ENCODE measurements at places on chromosomes 3 and 15. TPM values are rescaled to one million over a fixed set of nuclear protein-coding genes. Genes with fewer than 3 reads are reported as not detected.

- no peak for DNase-seq
These were observed 62.0 kb downstream of the ZNF445 start for GRCh38 chr3:44415421-44415820.

GRCh38 chr3:123618768-123619484, 34.1 kb upstream of the HACD2 start:
- no peak for DNase-seq

- DNase-seq = no peak
These were observed 12.3 kb upstream of the PHLDB2 start for GRCh38 chr3:111846717-111847116.

DNA sequence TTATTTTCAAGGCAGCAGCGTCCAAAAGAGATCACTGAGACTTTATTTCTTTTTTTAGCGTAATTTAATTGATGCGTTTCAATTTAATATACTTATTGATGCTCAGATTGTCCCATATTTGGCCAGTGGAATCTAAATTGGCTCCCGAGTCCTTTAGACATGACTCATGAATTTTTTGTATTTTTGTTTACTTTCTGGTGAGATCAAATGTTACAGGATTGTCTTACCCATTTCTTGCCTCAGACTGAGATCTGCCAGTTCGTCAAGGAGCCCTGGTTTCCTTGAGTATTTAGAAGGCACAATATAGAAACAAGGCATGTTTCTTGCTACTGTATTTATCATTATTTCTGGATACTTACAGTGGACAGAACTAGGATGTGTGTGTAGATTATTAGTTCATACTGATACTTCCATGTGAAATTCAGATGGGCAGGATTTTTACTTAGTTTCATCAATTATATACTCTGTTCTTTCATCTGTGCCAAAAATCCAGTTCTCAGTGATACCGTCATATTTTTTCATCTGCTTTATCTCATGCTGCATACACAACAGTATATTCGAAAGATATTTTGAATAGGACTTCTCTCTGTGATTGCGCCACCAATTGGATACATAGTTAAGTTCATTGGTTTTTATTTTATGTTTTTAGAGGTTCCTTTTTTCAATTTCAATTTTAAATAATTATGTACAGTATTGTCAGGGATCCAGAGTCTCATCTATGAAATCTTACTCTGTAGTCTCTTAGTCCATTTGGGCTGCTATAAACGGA, 436.9 kb upstream of the C2CD4B start:
- no peak for DNase-seq

- no peak for DNase-seq
These were observed 681 bp downstream of the CHMP2B start for GRCh38 chr3:87227835-87228144.

DNA sequence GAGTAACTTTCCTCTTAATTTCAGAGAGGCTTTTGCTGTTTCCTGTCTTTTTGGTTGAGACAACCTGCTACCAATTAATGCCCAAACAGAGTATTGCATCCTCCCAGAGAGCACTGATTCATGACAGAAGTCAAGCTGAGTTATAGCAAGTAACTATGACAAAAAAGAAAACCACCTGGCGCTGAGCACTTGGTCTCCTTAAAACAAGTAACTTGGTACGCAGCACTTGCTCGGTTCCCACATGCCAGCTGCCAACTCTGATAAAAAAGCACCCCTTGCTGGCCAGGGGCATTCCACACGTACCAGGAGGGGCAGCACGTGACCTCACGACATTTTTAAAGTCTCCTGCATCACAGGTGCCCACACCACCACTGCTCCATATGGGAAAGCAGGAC, 13.5 kb upstream of the MYO5C start:
- DNase-seq = no peak

GRCh38 chr3:63726656-63727055, 74.2 kb downstream of the SNTN start:
- DNase-seq = no peak

- DNase-seq = no peak
These were observed 177.9 kb downstream of the CDIN1 start for GRCh38 chr15:36757189-36757814.

LIPH gene
- 1.3 TPM for total RNA-seq

GCHFR gene
- 37.3 TPM for total RNA-seq

SLC24A5 gene
- not detected for total RNA-seq

PARP9 gene
- total RNA-seq = 3.1 TPM

DNA sequence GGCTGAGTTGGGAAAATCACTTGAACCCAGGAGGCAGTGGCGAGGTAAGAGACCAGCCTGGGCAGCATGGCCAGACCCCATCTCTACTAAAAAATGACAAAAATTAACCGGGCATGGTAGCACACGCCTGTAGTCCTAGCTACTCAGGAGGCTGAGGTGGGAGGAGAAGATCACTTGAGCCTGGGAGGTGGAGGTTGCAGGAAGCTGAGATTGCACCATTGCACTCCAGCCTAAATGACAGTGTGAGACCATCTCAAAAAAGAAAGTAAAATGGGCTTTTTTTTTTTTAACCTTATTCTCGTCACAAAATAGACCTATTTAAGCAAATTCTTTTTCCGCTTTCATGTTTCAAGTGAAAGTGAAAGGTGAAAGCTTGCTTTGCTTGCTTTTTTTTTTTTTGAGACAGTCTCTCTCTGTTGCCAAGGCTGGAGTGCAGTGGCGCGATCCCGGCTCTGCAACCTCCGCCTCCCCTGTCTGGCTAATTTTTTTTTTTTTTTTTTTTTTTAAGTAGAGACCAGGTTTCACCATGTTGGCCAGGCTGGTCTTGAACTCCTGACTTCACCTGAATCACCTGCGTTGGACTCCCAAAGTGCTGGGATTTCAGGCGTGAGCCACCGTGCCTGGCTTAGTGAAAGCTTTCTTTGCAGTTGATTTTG, 3.6 kb downstream of the PDIA3 start:
- no peak for DNase-seq

EOMES gene
- total RNA-seq = 0.07 TPM

GRCh38 chr3:154954757-154955156, 125.4 kb upstream of the MME start:
- peak; percentile 22 for DNase-seq

- peak; percentile 97 for DNase-seq
These were observed at the start of gene RAB7A for GRCh38 chr3:128726023-128727016. Gene RAB7A (plus strand): TSS chr3:128726183. CDS start chr3:128795368, 69,185 bp downstream.

CCR8 gene
- not detected for total RNA-seq

- DNase-seq = no peak
These were observed 314.9 kb downstream of the TLE3 start for GRCh38 chr15:69782809-69783208.

GRCh38 chr3:29576675-29577074, 295.8 kb downstream of the RBMS3 start:
- no peak for DNase-seq

DNA sequence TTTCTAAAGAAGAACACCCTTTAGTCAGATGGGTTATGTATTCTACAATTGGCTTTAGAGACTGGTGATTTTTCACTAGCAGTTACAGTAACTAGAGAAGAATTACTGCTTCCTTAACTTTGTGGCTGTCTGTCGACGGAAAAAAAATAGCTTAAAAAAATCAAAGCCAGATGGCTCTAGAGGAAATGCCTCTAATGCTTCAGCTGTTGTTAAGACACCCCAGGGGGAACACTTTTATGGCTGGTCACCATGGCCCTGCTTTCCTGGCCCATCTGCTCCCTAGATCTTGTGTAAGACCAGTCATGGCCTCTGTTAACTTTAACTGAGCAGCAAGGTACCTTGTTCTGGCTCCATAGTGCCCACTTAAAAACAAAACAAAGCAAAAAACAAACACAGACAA, 198.6 kb upstream of the PLSCR5 start:
- no peak for DNase-seq

- no peak for DNase-seq
These were observed 23.1 kb downstream of the STIMATE start for GRCh38 chr3:52874160-52874701.

PYGO1 gene
- 0.07 TPM for total RNA-seq

DNA sequence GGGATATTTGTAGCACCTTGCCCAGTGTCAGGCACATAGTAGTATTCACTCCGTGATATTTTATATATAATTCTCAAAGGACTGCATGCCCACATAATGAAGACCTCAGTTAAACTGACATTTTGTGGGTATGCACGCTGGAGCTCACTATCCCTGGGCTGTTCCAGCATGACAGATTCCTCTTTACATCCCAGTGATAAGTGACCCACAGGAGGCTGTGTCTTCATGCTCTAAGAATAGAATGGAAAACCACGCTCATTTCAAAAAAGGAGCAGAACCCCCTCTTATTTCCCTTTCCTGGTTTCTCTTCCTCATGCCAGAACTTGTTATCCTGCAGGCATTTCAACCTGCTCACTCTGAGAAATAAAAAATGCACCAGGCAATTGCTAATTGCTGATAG, 717.5 kb downstream of the AGBL1 start:
- no peak for DNase-seq

RLBP1 gene
- not detected for total RNA-seq

MKRN2OS gene
- total RNA-seq = 0.27 TPM

CYP8B1 gene
- 0.04 TPM for total RNA-seq

GRCh38 chr3:62567097-62568021, 194.0 kb upstream of the FEZF2 start:
- DNase-seq = no peak

GRCh38 chr15:81314378-81314777, 9.6 kb downstream of the STARD5 start:
- no peak for DNase-seq

CFAP100 gene
- total RNA-seq = not detected

DNA sequence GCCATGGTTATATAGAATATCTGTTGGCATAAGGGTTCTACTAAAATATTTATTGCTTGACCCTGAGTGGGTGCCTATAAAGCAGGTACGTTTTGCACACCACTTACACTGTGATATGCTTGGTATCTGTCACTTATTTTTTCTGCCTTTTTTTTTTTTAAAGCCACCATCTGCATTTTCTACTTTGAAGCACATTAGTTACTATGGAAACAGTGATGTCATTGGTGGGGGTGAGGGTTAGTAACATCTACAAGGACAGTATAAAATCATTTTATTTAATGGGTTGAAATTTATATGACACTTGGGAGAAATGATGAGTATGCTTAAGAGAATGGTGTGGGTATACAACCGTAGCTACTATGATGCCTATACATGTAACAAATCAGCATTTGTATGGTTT, 25.6 kb downstream of the SLCO3A1 start:
- no peak for DNase-seq

SRGAP3 gene
- total RNA-seq = 0.35 TPM

GRCh38 chr15:100770661-100771584, 108.7 kb upstream of the ALDH1A3 start:
- no peak for DNase-seq

MCF2L2 gene
- total RNA-seq = 3.2 TPM

DNA sequence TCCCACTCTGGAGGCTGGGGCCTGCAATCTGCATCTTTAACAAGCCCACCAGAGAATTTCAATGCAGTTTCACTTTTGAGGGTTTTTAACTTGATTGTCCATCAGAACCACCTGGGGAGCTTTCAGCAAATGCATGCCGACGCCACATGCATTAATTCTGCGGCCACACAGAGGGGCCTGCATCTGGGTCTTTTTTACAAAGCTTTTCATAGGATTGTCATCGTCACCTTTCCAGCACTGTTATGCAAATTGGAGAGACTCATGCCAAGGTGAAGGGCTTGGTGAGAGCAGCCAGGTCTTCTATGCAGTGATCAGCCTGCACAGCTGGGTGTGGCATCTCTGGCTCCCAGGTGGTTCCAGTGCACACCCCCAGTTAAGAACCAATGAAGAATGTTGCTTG, 143.0 kb upstream of the CTDSPL start:
- DNase-seq = no peak

DNA sequence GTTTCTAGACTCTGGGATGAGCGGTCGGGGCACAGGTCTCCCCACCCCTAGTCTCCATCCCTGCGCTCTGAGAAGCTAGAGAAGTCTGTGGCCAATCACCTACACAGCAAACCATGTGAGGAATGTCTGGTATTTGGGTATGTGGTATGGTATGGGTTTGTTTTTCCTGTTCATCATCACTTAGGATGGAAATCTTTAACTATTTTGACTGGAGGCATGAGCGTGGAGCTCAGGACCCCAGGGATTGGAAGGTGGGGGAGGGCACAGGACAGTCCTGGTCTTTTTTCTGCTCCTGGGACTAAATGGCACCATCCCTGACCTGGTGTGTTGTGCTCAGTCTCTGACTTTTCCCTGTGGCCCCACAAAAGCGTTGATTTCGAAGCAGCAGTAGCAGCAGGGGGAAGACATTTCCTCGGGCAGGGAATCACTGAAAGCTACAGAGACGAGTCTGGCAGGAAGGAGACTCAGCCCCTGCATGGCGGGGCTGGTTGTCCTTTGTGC, 191.7 kb upstream of the TPM1 start:
- no peak for DNase-seq

DNA sequence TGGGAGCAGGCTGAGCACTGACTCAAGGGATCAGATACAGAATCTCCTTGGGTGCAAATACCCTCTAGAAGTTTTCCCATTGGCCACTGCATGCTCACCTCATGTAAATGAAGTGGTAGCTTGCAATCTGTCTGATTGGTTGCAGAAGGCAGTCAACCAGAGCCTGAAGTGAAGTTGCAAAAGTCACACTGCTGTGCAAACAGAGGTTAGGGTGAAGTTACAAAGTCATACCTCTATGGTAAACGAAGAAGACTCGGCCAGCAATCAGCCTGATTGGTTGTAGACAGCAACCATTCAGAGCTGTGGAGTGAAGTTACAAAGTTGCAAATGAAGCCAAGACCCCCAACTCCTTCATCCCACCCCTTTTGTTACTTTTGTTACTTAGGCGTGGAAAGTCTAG, 27.1 kb downstream of the STARD9 start:
- peak; percentile 52 for DNase-seq

KCNAB1 gene
- 0.40 TPM for total RNA-seq

IL17RE gene
- total RNA-seq = 0.72 TPM

TMEM207 gene
- not detected for total RNA-seq

DNA sequence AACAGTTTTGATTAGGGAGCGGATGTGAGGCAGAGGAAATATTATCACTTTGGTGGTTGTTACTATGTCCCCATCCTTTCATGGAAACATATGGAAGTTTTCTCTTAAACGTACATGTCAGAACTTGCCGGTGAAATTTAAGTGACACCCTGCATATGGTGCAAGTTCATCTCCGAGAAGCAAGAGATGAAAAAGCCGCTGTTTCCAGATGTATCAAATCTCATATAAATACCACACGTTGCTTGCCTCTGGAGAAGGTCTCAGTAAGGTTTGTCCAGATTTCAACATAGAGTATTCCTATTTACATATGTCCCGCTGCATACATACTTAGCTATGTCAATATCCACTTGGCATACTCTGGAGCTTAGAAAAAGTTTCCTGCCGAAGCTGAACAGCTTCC, 172.2 kb upstream of the ICE2 start:
- DNase-seq = no peak

GRCh38 chr3:25000971-25001591, 427.0 kb upstream of the RARB start:
- no peak for DNase-seq

TMEM266 gene
- not detected for total RNA-seq

ABCF3 gene
- total RNA-seq = 61.9 TPM

GRCh38 chr3:64945171-64945729, 257.4 kb upstream of the ADAMTS9 start:
- no peak for DNase-seq

DNA sequence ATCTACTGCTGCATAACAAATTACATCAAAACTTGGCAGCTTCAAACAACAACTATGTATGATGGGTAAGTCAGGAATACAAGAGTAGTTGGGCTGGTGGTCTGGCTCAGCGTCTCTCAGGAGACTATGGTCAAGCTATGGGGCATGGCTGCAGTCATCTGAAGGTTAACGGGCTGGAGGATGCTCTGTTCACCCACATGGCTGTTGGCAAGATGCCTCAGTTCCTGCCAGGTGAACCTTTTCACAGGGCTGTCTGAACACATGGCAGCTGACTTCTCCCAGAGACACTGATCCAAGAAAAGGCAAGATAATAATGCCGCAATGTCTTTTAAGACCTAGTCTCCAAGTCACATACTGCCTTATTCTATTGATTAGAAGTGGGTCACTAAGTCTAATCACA, 63.7 kb downstream of the GPR176 start:
- no peak for DNase-seq
